Islet precursor cell (in vitro differentiated cells): ENCODE measurements at places on chromosomes 13 and 19.

GRCh38 chr19:10505583-10506229 lies 2.5 kb upstream of the KEAP1 start:
- DNase-seq, result peak; percentile 82

- DNase-seq, result no peak
Measured at GRCh38 chr19:2458054-2458453, 1.3 kb upstream of the LMNB2 start.

DNA sequence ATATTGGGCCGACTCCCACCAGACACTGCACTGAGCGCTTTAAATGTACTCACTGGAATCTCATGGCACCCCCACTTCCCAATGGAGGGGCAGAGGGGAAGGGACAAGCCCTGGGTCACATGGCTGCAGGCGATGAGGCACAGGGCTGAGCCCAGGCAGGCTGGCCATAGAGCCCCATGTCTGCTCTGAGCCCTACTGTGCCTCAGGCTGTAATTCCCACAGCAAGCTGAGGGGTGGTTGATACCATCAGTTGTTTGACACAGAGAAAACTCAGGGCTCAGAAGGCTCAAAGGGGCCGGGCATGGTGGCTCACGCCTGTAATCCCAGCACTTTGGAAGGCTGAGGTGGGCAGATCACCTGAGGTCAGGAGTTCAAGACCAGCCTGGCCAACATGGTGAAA lies 25.1 kb downstream of the RFX1 start:
- peak; percentile 72 for DNase-seq

DNA sequence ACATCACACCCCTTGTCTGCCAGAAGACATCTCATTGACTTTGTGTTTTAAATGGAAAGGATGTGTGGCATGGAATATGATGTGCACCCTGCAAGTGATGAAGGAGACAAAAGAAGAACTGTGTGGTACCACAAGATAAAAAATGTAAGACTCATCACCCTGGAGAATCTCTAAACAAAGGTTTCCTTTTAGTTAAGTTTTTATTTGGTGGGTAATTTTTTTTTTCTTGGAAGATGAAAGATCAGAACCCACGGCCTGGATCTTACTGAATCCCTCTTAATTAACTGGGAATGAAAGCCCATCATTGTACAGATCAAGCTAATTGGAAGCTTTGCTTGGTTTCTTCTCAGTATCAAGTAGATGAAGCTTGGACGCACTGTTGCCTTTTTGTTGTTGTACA lies 129.6 kb downstream of the DCLK1 start:
- DNase-seq, result no peak

GRCh38 chr19:8504919-8505318 lies 2.5 kb upstream of the PRAM1 start:
- DNase-seq, result no peak
